ENCODE measurements at places on chromosomes 1 and 21. TPM values are rescaled to one million over a fixed set of nuclear protein-coding genes. Genes with fewer than 3 reads are reported as not detected.

GRCh38 chr1:232590744-232591082 is 39.2 kb downstream of the SIPA1L2 start:
- no peak for DNase-seq

DNA sequence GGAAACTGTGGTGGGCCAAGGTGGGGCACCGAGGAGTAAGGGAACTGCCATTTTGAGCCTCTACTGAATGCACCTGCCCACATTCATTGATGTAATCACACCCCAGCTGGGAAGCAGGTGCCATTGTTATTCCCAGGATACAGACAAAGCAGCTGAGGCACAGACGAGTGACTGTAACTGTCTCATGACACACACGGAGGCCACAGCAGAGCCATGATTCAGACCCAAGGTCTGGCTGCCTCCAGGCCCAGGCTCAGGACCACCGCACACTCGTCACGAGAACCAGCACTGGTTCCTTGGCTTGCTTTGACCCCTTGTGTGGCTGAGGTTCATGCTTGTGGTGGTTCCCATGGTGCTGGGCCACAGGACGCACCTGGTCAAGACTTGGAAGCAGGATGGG is 45.6 kb upstream of the CLIC4 start:
- DNase-seq = no peak

- no peak for DNase-seq
These were observed 37.7 kb downstream of the LHX9 start for GRCh38 chr1:197954718-197955418.

DNA sequence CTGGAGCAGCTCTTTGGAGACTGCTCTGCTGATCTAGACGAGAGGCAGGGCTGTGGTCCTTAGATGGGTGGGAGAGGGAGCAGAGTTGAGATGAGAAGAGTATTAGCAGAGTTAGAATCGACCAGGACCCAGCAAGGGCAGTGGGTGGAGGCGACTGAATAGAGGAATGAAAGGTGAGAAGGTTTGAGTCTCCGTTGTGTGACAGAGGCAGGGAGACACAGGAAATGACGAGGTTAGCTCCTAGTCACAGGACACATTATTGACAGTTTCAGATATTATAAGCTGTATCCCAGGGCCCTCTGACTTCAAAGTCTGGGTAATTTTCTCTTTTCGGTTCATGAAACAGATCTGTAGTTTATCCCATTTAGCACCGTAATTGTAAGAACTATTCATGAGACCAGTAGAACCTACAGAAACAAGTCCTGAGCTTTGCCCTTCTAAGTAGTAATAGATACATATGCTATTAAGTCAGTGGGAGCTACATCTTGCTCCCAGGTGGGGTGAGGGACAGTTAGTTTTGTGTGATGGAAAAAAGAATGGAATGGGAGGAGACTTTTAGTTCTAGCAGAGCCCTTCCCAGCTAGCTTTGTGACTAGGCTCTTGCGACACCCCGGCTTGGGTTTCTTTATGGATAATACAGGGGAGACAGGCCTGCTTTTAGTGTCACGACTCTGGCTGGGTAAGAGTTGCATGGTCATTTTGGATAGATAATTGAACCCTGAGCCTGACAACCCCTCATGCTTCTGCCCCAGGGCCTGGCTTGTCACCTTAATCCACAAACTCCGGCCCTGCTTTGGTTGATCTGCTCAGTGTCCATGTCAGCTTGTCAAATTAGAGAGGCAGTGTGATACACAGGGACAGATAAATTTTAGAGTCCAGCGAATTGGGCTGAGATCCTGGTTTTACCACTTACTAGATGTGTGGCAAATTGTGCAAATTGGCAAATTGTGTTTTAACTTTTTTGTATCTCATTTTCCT is 70.2 kb downstream of the UCK2 start:
- DNase-seq = peak; percentile 54

- peak; percentile 85 for DNase-seq
These were observed 1.1 kb upstream of the ELAPOR1 start for GRCh38 chr1:109112652-109113285.

GRCh38 chr21:35023396-35024070 is 25.6 kb downstream of the RUNX1 start:
- no peak for DNase-seq

GRCh38 chr1:106049595-106049994 is 1006.9 kb upstream of the PRMT6 start:
- no peak for DNase-seq

DNA sequence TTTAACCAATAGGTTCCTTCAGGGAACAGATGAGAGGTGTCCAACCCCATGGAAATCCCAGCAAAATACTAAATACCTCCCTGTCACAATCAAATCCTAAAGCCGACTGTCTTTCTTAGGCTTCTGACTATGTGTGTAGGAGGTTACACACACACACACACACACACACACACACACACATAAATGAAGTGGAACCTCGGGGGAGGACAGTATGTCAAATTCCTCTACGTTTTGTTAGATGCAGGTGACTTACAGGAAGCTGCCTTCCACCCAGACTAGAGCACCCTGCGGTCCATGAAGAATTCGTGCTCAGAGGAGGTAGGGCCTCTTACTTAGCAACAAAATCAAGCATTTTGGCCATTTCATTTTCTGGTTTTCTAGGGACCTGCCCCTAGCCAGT is 16.4 kb downstream of the RSPH1 start:
- DNase-seq = no peak

DNA sequence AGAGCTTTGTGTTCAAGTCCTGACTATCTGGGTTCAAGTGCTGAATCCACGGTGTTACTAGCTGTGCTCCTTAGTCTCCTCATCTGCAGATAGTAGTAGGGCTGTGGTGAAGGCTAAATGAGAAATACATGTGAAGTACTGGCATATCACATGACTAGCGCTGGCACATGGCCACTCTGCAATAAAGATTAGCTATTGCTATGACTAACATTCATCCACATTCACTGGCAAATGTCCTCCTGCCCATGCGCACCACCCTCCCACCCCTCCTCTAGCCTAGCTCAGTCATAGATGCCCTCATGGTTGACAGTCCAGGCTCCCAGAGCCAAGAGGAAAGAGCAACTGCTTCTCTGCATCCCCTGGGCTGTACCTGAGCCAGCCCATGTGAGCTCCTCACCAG is 8.5 kb upstream of the COL8A2 start:
- DNase-seq = peak; percentile 98

DNA sequence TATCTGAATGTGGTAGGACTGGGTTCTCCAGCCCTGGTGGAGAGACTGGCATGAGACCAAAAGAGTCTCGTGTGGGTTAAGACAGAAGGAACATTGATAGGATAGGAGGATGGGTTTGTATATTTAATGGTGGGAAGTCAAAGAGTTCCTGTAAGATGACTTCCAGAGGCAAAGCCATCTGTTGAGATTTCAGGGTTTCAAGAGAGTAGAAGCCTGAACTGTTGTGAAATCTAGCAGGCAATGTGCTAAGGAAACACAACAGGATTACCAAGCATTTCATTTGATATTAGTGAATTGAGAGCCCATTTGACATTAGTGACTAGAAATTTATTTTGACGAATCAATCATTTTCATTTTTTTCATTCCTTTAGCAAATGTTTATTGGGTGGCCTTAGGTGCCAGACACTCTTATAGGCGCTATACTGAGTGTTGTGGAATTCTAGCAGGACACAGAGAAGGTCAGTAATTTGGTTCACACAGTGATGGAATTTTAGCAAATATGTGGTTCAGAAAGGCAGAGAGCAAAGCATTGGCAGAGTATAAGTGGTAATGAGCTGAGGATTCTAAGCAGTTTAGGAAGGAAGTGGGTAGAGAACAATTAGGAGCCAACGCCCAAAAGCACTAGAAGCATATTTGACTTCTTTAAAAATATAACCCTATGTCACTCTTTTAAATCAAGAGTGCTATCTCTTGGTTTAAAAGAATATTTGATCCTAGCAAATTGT is 149.3 kb downstream of the AK5 start:
- no peak for DNase-seq

DNA sequence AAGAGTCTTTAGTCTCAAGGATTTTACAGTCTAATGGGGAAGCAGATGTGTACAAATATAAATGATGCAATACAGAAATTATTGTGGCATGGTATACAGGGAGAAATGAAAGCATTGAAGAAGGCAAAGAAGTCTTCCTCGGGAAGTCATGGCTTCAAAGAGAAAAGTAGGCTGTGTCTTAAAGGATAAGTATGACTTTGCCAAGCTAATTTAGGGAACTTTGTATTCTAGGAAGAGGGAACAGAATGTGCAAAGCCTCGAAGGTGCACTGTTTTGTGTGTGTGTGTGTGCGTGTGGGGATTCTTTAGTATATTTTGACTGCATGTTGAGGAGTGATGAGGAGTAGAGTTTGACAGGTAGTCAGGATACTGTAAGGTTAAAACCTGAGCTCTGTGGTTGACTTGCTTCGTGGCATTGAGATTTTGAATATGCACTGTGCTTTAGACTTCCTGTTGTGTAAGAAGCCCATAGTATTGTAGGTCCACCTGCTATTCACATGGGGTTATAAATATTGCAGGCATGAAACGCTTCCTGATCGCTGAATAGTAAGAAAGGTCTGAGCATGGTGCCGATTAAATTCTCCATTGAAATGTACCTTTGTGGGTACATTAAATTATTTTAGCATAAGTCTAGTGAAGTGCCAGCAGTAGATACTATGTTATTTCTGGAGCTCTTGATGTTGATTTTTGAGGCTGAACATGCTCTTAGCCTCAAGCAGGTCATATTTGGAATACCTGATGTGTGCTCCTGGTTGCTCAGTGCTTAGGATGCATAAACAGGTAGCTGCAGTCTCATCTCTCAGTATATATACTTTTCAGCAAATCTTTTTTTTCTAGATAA is 8.0 kb downstream of the SMAP2 start:
- no peak for DNase-seq

GRCh38 chr1:43796111-43796581 is 88.8 kb downstream of the ST3GAL3 start:
- DNase-seq = peak; percentile 63

GRCh38 chr1:205351984-205352713 is 4.6 kb downstream of the KLHDC8A start:
- DNase-seq = peak; percentile 41

- no peak for DNase-seq
These were observed 13.1 kb downstream of the NOC2L start for GRCh38 chr1:945688-946556.

Gene HES2
- 0.09 TPM for total RNA-seq

Gene CR1L
- total RNA-seq = not detected

Gene C2CD2
- 20.2 TPM for total RNA-seq

Gene FMO3
- 1.3 TPM for total RNA-seq

Gene TNFSF4
- 0.49 TPM for total RNA-seq

Gene SHE
- total RNA-seq = 0.49 TPM
